ENCODE measurements at places on chromosomes 16 and 17. TPM values are rescaled to one million over a fixed set of nuclear protein-coding genes. Genes with fewer than 3 reads are reported as not detected.

Gene GP1BA
- not detected for total RNA-seq

Gene ALDOA
- 3,843 TPM for total RNA-seq

Gene CCL5
- total RNA-seq, result 1.6 TPM

Gene PIRT
- not detected for total RNA-seq

Gene ACSM3
- 8.7 TPM for total RNA-seq

Gene C17orf67
- 1.1 TPM for total RNA-seq

Gene CTRL
- 0.78 TPM for total RNA-seq

Gene KRTAP9-4
- not detected for total RNA-seq

Gene BICDL2
- total RNA-seq, result not detected

Gene PERCC1
- total RNA-seq, result 0.32 TPM
